Activated T-cell treated with anti-CD3 and anti-CD28 coated beads, Interleukin-2, amount 50 U/mL, for 72 hours (primary cell): ENCODE measurements at places on chromosomes 2 and 18.

DNA sequence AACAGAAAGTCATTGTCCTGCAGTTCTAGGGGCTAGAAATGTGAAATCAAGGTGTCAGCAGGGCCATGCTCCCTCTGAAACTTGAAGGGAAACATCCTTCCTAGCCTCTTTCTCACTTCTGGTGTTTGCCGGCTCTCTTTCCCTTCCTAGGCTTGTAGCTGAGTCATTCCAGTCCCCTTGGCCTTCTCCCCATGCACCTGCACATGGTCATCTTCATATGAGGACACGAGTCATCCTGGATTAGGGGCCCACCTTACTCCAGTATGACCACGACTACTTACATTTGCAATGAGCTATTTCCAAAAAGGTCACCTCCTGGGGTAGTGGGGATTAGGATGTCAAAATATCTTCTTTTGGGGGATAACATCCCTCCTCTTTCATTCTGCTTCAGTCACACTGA, 168.5 kb upstream of the CXCR4 start:
- H3K4me1 ChIP-seq = peaks cover 62% of the 10 kb centered on the region
- DNase-seq = no peak
- no peak overlapping the region for H3K4me3 ChIP-seq
- no peaks in the 10 kb centered on the region for H3K27me3 ChIP-seq
- H3K27ac ChIP-seq = no peak overlapping the region

GRCh38 chr2:45172760-45173392, 163.6 kb upstream of the SIX2 start:
- no peaks in the 10 kb centered on the region for H3K36me3 ChIP-seq
- H3K4me1 ChIP-seq = no peaks in the 10 kb centered on the region
- H3K27ac ChIP-seq = no peak overlapping the region
- no peak for DNase-seq

DNA sequence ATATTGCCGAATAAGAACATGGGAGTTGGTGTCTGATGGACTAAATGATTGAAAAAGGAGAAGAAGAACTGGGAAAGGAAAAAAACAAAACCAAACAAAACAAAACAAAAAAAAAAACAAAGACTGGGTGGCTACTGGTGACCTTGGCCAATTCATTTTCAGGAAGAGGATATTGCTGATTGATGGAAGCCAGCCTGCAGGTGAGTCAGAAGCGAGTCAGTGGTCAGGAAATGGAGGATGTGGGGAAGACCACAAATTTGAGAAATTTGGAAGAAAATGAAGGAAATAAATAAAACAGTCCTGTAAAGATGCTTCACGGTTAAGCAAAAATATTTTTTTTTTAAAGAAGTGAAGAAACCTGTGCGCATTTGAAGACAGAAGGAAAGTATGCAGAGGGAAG, 296.9 kb downstream of the ZNF521 start:
- H3K4me3 ChIP-seq = no peak overlapping the region
- no peaks in the 10 kb centered on the region for H3K36me3 ChIP-seq
- H3K27ac ChIP-seq = no peak overlapping the region
- no peaks in the 10 kb centered on the region for H3K27me3 ChIP-seq
- no peaks in the 10 kb centered on the region for H3K4me1 ChIP-seq

DNA sequence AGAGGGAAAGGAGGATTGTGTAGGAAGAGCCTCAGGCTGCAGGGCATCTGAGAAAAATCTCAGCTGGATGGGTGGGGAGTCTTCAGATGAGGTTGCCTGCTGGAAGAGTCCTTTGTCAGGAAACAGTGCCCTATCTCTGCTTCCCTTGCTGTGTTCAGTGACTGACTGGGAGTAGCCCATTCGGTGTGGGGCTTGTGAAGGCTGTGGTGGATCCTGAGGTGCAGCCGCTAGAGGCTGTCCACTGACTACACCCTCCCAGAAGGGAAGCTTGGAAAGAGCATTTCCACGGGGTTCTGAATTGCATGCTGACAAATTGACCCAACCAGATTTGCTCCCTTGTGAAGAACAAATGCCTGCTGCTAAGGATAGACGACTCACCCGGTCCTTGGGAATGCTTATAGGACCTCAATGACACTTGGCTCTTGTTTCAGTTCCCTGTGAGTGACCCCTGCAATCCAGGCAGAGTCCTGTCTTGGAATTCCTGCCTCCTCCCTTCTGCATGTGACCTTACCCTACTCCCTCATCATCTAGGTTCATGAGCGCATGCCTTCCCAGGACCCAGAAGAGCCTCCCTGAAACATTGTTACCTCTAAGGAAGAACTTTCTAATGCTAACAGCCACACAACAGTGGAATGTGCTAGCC, 109.7 kb upstream of the FAM136A start:
- no peaks in the 10 kb centered on the region for H3K4me1 ChIP-seq
- H3K27me3 ChIP-seq = no peaks in the 10 kb centered on the region
- H3K36me3 ChIP-seq = no peaks in the 10 kb centered on the region
- DNase-seq = no peak

DNA sequence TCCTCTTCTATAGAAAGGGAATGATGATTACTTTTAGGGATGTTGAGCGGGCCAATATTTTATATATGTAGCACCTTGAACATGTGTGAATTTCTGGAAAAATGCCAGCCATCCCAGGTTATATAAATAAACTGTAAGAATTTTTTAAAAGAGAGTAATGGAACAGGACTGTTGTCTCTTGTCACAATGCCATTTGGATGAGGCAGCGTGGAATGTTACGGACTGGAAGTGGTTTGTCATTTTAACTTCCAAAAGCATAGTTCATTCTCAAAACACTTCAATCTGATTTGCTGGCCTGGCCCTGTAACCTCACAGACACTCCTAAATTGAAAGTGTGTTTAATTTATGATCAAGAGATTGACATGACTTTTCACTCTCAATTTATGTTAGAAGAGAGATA, 70.8 kb downstream of the TPGS2 start:
- no peak overlapping the region for H3K4me3 ChIP-seq
- H3K36me3 ChIP-seq = no peaks in the 10 kb centered on the region
- peaks cover 9% of the 10 kb centered on the region for H3K27me3 ChIP-seq
- peaks cover 9% of the 10 kb centered on the region for H3K4me1 ChIP-seq

- peaks cover 2% of the 10 kb centered on the region for H3K36me3 ChIP-seq
- no peaks in the 10 kb centered on the region for H3K4me1 ChIP-seq
These were observed 23.6 kb downstream of the WDSUB1 start for GRCh38 chr2:159262904-159263303.

DNA sequence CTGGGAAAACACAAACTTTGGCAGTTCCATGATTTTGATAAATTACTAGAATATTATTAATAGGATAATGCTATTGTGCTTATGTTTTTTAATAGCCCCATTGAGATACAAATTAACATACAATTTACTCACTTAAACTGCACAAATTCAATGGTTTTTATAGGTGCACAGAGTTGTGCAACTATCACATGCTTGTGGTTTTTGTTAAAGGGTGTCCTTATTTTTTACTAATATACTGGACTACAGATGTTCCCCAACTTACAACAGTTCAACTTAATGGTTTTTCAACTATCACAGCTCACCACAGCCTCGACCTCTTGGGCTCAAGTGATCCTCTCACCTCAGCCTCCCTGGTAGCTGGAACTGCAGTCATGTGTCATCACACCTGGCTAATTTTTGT, 76.6 kb downstream of the OSBPL1A start:
- H3K36me3 ChIP-seq = no peaks in the 10 kb centered on the region
- H3K4me1 ChIP-seq = peaks cover 10% of the 10 kb centered on the region
- H3K4me3 ChIP-seq = no peak overlapping the region
- DNase-seq = no peak
- no peaks in the 10 kb centered on the region for H3K27me3 ChIP-seq

DNA sequence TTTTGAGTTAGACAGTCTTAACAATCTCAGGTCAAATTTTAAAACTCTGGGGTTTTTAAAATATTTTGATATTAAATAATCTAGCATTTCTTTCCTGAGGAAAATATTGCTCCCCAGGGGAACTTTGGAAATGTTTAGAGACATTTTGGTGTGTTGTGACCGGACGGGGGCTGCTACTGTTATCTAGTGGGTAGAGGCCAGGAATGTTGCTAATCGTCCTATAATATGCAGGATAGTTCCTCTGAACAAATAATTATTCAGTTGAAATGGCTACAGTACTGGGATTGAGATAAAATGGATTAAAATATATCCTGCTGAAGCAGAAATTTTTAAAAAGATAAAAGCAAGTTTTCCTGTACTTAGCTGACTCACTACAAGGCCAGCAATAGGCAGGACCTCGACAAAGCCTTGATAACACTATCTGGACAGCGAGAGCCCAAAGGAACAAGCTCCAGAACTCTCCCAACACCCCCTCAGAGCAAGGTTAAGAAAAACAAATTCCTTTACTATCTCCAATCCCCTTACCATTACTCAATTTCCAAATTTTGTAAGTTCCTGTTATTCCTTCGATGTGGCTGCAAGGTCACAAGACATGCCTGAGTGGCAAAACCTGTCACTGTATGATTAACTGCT, 1407.4 kb downstream of the SUCLG1 start:
- no peaks in the 10 kb centered on the region for H3K36me3 ChIP-seq
- H3K4me1 ChIP-seq = no peaks in the 10 kb centered on the region
- H3K27me3 ChIP-seq = no peaks in the 10 kb centered on the region
- no peak for DNase-seq
- no peak overlapping the region for H3K4me3 ChIP-seq

DNA sequence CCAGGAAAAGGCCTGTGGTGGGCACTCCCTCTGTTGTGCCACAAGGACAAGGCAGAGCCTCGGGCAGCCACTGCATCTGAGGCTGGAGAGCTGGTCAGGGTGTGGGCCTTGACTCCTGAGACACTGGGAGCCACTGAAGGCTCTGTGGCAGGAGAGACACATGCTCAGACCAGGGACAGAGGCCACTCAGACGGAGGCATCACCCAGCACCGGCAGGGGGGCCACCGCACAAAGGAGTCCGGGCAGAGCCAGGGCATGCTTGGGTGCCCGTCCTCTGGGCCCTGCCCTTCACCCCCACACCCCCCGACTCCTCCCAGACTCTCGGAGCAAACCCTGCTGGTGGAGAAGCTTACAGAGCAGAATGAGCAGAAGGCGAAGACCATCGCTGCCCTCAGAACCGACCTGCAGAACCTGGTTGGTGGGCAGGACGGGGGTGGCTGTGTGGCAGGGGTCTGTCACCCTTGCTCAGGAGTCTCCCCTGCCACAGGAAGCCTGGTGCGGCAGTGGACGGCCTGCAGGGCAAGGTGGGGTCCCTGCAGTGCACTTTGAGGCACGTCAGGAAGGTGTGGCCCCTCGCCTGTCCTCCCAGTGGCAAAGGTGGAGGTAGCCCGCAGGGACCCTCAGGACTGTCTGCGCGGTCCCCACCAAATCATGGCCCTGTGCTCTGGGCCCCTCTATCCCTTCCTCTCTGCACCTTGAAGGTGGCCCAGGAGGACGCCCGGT, 26.0 kb downstream of the CROCC2 start:
- no peak overlapping the region for H3K4me3 ChIP-seq
- no peaks in the 10 kb centered on the region for H3K4me1 ChIP-seq
- no peaks in the 10 kb centered on the region for H3K27me3 ChIP-seq
- peaks cover 2% of the 10 kb centered on the region for H3K36me3 ChIP-seq
- no peak overlapping the region for H3K27ac ChIP-seq

DNA sequence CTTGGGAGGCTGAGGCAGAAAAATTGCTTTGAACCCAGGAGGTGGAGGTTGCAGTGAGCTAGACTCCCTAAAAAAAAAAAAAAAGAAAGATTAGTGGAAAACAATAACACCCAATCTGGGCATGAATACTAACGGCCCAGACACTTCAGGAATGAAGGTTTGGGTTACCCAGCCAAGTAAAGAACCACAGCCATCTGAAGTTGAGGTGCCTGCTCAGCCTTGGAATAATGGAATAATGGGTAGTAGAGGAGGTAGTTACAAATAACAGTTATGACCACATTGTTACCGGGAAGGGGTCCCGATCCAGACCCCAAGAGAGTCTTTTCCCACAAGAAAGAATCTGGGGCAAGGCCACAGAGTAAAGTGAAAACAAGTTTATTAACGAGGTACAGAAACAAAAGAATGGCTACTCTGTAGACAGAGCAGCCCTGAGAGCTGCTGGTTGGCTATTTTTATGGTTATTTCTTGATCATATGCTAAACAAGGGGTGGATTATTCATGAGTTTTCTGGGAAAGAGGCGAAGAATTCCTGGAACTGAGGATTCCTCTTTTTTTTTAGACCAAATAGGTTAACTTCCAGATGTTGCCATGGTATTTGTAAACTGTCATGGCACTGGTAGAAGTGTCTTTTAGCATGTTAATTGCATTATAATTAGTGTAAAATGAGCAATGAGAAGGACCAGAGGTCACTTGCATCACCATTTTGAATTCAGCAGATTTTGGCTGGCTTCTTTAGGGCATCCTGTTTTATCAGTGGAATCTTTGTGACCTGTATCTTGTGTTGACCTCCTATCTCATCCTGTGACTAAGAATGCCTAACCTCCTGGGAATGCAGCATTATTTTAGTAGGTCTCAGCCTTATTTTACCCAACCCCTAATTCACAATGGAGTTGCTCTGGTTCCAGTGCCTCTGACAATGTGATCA, 96.2 kb upstream of the HAAO start:
- H3K4me1 ChIP-seq = peaks cover 5% of the 10 kb centered on the region
- no peak for DNase-seq
- H3K27ac ChIP-seq = no peak overlapping the region
- no peaks in the 10 kb centered on the region for H3K27me3 ChIP-seq
- H3K4me3 ChIP-seq = no peak overlapping the region

- no peaks in the 10 kb centered on the region for H3K27me3 ChIP-seq
- H3K4me3 ChIP-seq = no peak overlapping the region
- no peak for DNase-seq
These were observed 89.4 kb downstream of the DOK6 start for GRCh38 chr18:69490072-69490471.

GRCh38 chr2:233857511-233858141, 3.3 kb upstream of the HJURP start:
- no peak overlapping the region for H3K27ac ChIP-seq
- H3K36me3 ChIP-seq = peaks cover 10% of the 10 kb centered on the region
- H3K4me3 ChIP-seq = no peak overlapping the region

GRCh38 chr2:28430788-28431418, 38.2 kb downstream of the FOSL2 start:
- peaks cover 9% of the 10 kb centered on the region for H3K36me3 ChIP-seq
- no peaks in the 10 kb centered on the region for H3K27me3 ChIP-seq
- no peak overlapping the region for H3K4me3 ChIP-seq
- H3K27ac ChIP-seq = peak overlapping the region; percentile 73
- peaks cover 42% of the 10 kb centered on the region for H3K4me1 ChIP-seq
- no peak for DNase-seq
